Stimulated activated naive B cell treated with anti-CD40 and anti-IgM and Interleukin-4, amounts not matched to agents 10 μg/mL and 1 μg/mL and 100 μg/mL, for 72 hours (primary cell): ENCODE measurements at places on chromosomes 2 and 18.

GRCh38 chr2:217790681-217791392 is 212.0 kb downstream of the TNS1 start:
- DNase-seq, result no peak

- no peak for DNase-seq
These were observed 79.2 kb downstream of the LAMA1 start for GRCh38 chr18:7038330-7038851.

GRCh38 chr2:41913921-41914609 is 133.8 kb upstream of the PKDCC start:
- DNase-seq, result no peak

DNA sequence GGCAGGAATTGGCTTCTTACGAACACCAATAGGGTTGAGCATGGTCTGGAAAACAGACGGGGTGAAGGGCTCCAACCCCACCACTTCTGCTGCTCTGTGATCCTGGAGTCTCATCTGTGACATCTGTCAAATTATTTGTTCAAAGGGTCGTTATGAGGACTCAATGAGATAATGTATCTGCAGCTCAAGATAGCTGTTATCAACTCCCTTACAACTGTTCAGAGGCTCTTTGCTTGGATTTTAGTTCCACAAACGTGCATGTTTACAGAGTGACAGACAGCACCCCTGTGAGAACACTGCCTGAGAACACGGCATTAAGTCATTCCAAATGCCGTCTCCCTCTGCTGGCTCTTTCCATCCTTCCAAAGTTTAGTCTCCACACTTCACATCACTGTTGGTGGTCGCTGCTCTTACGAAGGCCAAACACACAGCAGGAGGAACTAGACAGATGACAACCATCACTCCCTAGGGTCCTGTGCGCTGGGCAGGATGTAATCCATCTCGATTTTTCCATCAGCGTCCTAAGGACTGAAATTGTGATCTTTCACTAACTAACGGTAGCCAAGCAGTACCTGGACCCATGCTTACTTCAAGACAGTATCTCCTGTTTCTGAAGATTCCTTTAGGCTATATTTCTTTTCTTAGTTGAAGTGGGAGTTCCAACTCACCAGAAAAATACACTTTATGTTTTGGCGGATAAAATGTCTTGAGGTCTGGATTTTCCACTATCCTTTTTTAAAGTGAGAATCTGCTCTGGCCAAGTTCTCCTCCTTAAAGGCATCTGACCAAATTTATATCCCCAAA is 220.3 kb downstream of the ANAPC1 start:
- no peak for DNase-seq

- no peak for DNase-seq
These were observed 118.6 kb upstream of the SERPINE2 start for GRCh38 chr2:224157655-224158054.

DNA sequence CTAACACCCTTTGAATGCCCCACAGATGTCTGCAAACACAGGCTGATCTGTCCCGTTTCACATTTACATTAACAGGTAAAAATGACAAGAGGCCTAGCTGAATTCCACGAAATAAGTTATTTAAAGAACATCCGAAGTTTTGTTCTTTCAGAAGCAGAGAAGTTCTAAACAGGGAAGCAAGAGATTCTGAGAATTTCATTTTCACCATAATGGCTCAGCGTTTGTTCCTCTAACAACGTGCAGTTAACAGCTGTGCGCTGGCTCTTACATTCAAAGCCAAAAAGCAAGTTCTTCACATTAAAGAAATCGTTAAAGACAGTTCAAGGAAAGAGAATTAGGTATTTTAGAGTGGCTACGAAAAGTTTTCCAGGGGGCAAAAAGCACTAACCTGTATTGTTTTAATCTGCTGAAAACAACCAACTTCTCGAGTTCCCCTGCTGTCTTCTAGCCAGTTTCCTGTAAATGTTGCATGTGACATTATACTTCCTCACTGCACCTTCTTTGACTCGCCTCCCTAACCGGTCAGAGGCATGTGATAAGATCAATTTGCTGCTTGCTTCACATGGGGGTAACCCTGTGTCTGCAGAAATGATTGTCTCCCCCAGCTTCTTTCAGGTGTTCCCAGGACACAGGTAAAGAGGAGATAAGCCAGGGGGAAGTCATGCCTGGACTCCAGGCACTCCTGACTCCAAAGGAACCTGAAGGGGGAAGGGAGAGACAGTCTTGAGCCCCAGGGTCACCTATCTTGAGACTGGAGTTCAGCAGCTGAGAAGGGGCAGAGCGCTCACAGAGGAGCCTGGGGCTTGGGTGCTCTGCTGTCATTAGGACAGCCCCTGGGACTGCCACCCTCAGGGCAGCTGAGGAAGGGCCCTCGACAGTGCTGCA is 36.8 kb upstream of the WIPF1 start:
- DNase-seq, result peak; percentile 50

- DNase-seq, result no peak
These were observed 119.7 kb upstream of the KLF7 start for GRCh38 chr2:207285473-207285815.
